LNCaP clone FGC (cell line): ENCODE measurements at places on chromosomes 3 and 15.
A peak's percentile ranks its signal among the peaks of the same experiment; 100 is the strongest.

- no peak for DNase-seq
Measured at GRCh38 chr3:46844397-46844796, 18.8 kb downstream of the MYL3 start.

GRCh38 chr3:183327343-183327742 is 74.3 kb downstream of the B3GNT5 start:
- no peak for DNase-seq

DNA sequence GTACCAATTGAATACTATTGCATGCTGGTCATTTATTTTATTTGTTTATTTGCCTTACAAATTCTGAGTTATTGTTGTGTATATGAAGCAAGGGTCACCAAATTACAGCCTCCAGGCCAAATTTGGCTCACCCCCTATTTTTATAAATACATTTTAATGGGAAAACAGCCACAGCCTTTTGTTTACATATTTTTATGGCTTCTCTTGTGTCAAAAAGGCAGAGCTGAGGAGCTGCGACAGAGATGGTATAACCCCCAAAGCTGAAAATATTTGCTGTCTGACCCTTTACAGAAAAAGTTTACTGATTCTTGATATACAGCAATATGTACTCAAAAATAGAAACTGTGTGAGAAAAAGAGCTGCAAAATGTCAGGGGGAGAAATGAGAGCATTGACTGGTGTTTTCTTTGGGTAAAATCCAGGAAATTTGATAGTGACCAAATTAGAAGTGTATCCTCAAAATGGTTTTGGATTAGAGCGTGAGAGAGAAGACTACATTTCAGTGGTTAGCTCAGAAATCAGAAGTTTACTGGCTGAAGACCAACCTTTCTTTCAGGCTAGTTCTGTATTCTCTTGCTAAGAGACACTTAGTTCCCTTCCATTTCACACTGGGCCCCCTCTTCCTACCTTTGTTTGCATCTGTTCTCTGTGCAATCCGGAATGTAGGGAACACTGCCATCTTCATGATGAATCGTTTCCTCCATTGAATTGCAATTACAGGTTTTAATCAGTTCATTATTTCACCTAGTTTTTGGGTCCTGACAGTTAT is 757.8 kb downstream of the AGBL1 start:
- DNase-seq, result no peak

DNA sequence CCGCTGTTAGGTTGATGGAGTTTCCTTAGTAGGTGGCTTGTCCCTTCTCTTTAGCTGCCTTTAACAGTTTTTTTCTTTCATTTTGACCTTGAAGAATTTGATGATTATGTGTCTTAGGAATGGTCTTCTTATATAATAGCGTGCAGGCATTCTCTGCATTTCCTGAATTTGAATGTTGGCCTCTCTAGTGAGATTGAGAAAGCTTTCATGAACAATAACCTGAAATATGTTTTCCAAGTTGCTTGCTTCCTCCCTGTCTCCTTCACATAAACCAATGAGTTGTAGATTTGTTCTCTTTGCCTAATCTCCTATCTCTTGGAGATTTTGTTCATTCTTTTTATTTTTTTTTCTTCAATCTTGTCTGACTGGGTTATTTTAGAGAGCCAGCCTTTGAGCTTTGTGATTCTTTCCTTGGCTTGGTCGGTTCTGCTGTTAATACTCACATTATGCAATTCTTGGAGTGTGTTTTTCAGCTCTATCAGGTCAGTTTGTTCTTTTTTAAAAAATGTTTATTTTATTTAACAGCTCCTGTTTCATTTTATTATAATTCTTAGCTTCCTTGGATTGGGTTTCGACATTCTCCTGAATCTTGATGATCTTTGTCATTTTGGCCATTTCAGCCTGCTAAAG is 627.9 kb downstream of the SI start:
- no peak for DNase-seq

- DNase-seq, result no peak
Measured at GRCh38 chr15:67884514-67885174, 44.8 kb upstream of the RNU6-1 start.

DNA sequence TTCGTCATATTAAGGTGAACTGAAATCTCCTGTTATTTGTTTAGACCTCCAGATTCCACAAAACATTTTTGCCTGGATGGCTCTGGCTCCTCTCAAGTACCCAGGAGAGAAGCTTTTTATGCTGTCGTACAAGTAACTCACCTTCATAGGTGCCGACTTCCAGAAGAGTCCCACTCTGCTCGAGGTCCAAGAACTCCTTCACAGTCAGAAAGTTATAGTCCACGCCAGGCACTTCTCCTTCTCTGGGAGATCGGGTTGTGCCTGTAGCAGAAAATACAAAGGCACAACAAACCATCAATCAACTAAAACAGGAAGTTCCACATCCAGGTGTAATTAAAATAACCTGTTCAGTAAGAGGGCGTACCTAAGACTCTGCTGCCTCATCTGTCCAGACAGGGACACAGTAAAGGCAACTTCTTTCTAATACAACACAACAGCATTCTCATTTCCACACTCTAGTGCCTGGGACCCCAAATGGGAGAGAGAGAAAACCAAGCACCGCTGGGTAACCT is 545.3 kb downstream of the MAGI1 start:
- DNase-seq, result no peak

DNA sequence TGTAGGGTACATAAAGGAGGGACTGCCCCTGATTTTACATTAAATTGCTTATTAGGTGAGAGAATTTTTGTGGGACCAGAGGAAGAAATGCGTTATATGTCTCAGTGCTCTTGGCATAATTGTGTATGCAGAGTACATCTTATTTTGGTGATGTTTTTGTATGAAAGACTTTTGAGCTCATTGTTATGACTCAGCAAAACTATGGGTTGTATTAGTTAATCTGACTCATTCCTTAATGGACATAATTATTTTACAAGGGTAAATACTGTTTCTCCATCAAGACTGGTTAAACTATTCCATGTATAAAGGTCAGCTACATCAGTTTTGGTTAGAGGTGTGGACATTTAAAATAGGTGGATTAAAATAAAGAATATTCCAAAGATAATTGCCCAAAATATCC is 156.8 kb downstream of the ALCAM start:
- DNase-seq, result no peak

- DNase-seq, result no peak
Measured at GRCh38 chr15:93180128-93180527, 91.1 kb upstream of the RGMA start.

DNA sequence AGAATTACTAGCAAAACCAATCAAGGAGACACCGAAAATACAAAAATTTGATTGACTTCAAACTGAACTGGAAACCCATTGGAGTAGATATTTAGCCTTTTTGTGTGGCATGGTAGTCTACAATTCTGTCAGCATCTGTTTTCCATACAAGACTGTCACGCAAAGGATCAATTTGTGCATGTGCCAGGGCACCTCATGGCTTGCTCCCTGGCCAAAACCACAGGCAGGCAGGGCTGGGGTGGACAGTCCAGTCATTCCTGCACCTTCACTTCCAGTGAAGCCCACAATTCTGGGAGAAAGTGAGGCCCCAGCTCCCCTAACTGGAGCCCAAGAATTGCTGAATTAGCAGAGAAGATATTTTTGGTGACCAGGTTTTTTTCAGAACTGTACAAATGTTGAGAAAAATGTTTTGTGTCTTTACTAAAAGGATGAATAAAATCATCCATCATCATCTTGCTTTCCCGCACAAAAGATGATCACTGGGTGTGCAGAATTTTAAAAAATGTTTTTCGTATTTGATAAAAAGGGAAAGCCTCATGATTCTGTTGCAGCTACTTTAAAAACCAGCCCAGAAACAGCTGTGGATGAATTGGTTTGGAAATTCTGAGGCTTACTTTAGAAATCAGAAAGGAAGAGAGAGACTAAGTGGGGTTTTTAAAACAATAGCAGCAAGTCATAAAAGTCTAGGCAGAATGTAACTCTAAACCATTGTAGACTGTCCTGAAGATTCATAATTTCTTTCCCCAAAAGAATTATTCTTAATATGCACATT is 86.4 kb downstream of the PCCB start:
- no peak for DNase-seq

DNA sequence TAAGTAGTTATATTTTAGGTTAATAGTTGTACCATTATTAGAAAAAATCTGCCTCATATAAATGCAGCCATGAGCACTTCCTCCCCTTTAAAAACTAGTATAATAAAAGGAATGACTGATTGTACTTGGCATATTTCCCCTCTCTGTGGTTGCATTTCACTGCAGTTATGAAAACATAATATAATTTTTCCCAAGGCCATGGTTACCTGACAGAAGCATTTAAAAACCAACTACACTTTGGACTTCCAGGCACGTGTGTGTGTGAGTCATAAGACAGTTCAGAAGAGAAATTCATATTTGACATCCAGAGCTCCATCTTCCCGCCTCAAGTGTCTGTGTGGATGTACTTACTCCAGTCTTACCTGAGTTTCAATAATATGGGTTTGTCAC is 828.2 kb upstream of the CFAP20DC start:
- no peak for DNase-seq

GRCh38 chr3:104291437-104291851 is 1075.3 kb upstream of the ALCAM start:
- DNase-seq, result no peak

GRCh38 chr3:139358841-139359562 is 15.2 kb downstream of the MRPS22 start:
- peak; percentile 4 for DNase-seq

DNA sequence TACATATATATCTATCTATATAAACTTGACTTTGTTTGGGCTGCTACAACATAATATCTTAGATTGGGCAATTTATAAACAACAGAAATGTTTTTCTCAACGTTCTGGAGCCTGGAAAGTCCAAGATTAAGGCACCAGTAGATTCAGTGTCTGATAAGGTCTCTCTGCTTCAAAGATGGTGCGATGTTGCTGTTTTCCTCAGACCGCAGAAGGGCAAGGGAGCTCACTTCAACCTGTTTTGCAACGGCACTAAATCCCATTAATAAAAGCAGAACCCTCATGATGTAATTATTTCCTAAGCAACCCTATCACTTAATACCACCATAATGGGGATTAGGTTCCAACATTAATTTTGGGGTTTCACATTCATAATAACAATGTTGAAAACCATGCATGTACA is 1134.8 kb downstream of the NSUN3 start:
- no peak for DNase-seq

- no peak for DNase-seq
Measured at GRCh38 chr3:136621628-136622027, 130.6 kb downstream of the STAG1 start.

DNA sequence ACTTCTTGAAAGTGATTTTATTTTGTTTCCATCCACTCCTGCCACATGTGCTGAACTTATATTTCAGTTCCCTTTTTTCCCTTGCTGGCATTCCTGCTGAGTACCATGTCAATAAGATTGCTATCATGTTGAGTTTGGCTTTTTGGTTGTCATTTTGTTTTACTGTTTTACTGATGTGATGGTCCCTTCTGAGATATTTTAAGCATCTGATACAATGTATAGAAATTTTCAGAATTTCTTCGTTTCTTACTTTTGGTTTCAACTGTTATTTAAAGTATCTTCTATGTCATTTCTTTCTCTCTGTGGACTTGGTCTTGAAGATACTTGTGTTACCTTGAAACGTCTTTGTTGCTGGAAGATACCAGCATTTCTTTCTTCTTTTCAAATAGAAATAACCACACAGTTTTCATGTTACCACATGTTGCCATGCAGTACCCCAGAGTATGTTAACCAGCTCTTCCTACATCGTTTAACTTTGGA is 14.1 kb downstream of the SIDT1 start:
- DNase-seq, result no peak

GRCh38 chr3:10196389-10197052 is 31.8 kb downstream of the IRAK2 start:
- DNase-seq, result no peak

- no peak for DNase-seq
Measured at GRCh38 chr3:100120012-100120411, 5.7 kb upstream of the FILIP1L start.

DNA sequence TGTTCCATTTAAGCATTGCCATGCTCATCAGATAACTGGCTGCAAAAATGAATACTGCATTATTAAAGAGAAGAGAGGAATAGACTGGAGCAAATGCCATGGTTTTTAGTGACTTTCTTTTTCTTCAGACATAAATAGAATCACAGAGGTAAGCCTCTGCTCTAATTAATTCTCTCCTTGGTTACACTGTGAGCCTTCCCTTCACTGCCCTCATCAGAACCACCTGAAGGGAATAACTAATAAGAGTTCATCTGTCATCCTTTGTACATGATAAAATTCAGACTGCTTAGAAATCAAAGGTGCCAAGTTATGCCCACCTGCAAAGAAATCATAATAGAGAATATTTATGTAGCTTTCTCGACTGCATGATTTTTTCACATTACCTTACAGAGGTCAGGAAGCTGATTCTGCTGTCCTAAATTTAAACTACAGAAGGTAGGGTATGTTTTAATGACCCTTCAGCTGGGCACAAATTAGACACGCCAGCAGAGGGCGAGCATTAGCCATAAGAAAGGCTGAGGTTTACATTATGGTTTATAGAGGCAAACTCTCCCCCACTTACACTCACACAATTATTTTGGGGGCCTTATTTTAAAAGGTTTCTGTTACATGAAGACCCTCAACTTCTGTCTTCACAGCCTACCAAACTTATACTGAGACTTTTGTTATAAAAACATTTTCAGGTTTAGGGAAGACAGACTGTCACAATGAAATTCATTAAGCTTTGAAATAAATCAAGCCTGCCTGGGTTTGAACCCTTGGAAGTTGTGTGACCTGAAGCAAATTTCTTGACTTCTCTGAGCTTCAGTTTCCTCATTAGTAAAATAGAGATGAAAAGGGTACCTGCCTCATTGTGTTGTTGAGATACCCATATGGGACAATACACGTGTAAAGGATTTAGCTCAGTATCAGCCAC is 15.3 kb upstream of the UNC13C start:
- no peak for DNase-seq

GRCh38 chr3:30221619-30222018 is 384.8 kb upstream of the TGFBR2 start:
- DNase-seq, result no peak

DNA sequence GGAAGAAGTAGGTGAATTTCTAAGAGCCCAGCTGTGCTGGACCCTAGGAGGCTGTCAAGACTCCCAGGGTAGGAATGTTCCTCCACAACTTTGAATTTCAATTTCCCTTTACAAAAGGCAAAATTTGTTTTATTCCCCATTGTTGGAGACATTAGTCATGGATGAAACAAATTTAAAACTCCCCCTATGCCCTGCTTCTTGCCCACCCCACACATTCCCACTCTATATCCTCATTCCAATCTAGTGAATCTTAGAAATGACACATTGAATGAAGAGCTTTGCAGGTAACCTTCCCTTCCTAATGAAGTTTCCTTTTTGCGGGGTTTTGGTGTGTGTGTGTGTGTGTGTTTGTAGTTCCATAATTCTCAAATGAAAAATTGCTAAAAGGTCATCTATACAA is 72.6 kb downstream of the CCNL1 start:
- no peak for DNase-seq

DNA sequence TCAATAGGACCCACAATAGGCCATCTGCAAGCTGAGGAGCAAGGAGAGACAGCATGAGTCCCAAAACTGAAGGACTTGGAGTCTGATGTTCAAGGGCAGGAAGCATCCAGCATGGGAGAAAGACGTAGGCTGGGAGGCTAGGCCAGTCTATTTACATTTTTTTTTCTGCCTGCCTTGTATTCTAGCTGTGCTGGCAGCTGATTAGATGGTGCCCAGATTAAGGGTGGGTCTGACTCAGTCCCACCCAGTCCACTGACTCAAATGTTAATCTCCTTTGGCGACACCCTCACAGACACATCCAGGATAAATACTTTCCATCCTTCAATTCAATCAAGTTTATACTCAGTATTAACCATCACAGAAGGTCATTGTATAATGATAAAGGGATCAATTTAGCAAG is 15.9 kb upstream of the PIAS1 start:
- no peak for DNase-seq
